ENCODE measurements at places on chromosomes 11 and 22. TPM values are rescaled to one million over a fixed set of nuclear protein-coding genes. Genes with fewer than 3 reads are reported as not detected.

- DNase-seq, result no peak
These were observed 35.5 kb downstream of the FZD4 start for GRCh38 chr11:86919557-86920210.

DNA sequence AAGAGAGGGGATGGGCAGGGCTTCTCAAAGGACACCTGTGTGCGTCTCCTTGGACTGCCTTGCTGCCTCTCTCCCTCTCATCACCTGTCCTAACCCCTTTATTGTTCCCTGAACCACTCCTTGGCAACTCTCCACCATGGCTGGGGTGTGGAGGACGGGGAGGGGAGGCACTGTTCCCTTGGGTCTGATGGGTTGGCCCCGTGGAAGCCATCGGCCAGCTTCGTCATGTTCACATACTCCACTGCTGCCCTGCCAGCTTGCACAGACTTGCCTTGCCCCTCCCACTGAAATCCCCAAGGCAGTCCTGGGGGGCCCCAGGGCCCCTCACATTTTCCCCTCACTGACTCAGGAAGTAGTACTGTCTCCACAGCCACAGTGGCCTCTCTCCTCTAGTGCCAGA lies 36.1 kb upstream of the LRRC32 start:
- DNase-seq, result no peak

DNA sequence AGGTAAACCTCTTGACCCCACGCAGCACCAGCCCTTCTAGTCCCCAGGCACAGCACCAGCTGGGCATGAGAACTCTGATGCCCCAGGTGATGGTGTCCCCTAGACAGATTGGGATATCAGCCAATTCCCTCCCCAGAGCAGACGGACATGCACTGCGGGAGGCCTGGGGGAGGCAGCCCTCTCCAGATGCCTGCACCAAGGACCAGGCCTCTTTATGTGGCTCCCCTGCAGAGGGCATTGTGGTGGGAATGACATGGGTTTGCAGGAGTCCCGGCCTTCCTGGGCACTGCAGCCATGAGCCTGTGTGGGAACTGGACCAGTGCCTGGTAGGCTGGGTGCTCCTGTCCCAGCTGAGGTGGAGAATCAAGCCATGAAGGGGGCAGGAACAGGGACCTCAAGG lies 25.9 kb downstream of the PPM1F start:
- DNase-seq, result no peak

The SAA4 gene
- not detected for total RNA-seq

The OR4C16 gene
- not detected for total RNA-seq

The NEFH gene
- total RNA-seq, result 2.8 TPM

DNA sequence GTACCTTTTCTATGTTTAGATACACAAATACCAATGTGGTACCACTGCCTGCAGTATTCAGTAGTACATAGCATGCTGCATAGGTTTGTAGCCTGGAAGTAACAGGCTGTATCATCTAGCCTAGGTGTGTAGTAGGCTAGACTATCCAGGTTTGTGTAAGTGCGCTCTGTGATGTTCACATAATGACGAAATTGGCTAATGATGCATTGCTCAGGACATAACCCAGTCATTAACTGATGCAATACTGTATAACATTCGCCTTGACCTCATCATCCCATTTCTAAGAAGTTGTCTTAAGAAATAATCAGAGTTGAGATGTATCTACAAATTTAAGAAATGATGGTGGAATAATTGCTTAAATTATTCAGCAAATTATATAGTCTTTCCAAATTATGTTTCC lies 116.0 kb upstream of the TIMP3 start:
- no peak for DNase-seq

DNA sequence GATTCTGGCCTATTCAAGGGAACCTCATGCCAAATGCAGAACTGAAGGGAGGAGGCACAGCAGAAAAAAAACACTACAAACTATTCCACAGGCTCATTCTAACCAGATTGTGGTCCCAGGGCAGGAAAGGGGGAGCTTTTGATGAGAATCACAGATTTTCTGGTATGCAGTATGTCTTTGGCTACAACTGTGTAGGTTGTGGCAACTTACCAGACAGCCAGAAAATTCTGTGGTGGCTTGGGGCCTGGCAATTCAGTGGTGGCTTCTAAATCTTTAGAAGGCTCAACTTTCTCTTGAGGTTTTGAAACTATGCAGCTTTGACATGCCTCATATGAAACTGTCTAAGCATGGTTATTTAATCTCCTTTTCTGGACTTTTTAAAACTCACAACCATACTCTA lies 850.8 kb upstream of the CCDC90B start:
- no peak for DNase-seq

- no peak for DNase-seq
These were observed 25.8 kb downstream of the ADAMTS8 start for GRCh38 chr11:130402570-130402969.

The C11orf52 gene
- 0.67 TPM for total RNA-seq

DNA sequence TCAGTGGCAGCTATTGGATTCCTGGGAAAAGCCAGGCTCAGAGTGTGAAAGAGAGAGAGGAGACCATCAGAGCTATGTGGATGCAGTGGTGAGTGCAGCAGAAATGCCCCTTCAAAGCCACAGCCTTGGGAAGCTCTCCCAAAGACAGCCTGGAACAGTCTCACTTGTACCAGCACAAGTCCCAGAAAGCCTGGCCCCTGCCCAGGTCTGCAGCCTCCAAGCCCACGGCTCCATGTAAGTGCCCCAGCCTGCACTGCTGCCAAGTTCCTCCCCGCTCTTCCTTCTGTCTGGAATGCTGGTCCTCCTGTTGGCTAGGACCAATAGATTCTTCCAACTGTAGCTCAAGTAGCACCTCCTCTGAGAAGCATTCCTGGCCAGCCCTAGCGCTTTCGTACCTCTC lies 539.7 kb downstream of the MIAT start:
- no peak for DNase-seq

- DNase-seq, result no peak
These were observed 713 bp upstream of the ARL14EP start for GRCh38 chr11:30322191-30322590.

DNA sequence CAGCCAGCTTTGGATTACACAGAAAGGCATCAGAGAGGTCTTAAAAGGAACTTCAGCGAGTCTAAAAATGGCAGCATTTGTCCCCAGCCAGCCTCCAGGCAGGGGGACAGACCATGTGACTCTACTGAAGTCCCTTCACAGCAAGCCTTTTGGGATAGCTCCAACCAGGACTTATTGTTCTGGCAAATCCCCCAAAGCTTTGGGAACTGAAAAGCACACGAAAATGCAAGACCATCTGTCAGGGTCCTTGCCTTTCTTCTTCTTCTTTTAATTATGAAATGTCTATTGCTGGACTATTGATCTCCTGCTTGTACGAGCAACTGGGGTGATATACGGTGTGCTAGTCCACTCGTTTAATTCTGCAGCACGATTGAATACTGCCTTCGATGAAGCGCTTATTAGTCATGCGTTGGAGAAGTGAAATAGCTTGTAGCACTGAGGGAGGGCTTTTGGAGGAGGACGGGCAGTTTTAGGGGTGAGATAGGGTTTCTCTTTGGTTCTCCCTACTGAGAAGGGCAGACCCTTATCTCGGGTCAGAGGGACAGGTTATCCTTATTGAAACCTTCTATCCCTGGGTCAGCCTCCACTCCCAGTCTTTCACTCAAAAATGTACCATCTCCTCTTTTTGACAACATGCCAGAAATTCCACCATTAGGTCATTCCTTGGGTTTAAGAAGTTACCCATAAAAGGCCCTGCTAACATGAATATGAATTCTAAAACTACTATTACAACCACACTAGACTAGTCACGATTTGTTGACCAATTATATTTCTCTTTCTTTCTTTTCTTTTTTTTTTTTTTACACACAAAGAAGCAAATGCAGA lies 416.4 kb downstream of the MIAT start:
- no peak for DNase-seq

GRCh38 chr11:5380740-5381342 lies 2.8 kb upstream of the OR51M1 start:
- no peak for DNase-seq

The ACTN3 gene
- not detected for total RNA-seq

DNA sequence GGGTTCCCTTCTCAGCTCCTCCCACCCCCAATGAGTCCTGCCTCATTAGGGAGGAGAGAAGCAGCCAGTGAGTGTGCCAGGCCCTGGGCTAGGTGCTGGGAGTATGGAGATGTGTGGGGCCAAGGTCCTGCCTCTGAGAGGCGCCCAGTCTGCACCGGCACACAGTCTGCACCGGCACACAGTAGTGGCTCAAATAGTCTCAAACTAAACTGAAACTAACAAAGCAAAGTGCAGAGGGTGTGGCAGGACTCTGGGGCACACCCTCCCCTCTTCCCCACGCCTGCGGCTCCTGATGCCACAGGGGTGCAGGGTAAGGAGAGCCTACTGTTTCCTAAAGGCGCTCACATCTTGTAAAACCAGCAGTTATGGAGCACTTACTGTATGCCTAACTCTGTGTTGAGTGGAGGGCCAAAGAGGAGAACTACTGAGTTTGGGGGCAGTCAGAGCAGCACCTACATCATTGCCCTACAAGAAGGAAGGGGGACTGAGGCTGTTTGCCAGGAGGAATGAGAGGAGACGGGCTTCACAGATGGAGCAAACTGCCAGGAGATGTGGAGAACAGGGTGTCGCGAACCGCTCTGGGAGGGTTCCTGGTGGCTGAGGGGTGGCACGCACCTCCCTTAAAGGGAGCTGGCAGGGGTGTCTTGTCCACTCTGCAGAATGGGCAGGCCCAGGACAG lies 939 bp upstream of the SH3BP1 start:
- DNase-seq, result no peak

- DNase-seq, result no peak
These were observed 84.1 kb downstream of the BBOX1 start for GRCh38 chr11:27124514-27125264.

DNA sequence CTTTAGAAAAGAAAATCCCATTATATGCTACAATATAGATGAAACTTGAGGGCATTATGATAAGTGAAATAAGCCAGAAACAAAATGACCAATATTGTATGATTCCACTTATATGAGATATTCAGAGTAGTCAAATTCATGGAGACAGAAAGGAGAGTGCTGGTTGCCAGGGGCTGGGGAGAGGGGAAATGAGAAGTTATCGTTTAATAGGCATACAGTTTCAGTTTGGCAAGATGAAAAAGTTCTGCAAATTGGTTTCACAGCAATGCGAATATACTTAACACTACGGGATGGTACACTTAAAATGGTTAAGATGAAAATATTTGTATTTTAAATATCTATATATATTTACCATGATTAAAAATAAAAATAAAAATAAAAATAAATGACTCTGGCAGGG lies 31.1 kb upstream of the RDX start:
- no peak for DNase-seq

The ST14 gene
- total RNA-seq, result not detected

- DNase-seq, result no peak
These were observed 101.6 kb downstream of the COMMD9 start for GRCh38 chr11:36187622-36188021.

- DNase-seq, result no peak
These were observed 3.3 kb upstream of the LIN7C start for GRCh38 chr11:27509908-27510307.

GRCh38 chr11:131408025-131408640 lies 37.7 kb downstream of the NTM start:
- DNase-seq, result no peak

The FOLR3 gene
- not detected for total RNA-seq

DNA sequence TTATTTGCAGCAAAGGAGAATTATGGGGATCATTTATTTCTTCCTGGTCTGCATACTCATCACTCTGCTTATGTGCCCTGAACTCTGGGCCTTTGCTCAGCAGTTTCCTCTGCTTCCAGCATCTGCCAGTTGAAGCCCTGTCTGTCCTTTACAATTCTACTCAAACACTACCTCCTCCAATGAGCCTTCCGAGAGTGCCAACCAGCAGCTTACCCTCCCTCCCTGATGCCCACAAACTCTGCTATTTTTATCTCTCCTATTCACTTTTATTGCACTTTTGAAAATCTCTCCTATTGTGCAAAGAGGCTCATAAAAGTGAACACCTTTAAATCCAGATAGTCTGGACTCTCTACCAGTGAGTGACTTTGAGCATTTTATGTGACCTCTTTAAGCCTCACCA lies 3.6 kb upstream of the ME3 start:
- DNase-seq, result no peak

The ZNF280B gene
- total RNA-seq, result 4.7 TPM

DNA sequence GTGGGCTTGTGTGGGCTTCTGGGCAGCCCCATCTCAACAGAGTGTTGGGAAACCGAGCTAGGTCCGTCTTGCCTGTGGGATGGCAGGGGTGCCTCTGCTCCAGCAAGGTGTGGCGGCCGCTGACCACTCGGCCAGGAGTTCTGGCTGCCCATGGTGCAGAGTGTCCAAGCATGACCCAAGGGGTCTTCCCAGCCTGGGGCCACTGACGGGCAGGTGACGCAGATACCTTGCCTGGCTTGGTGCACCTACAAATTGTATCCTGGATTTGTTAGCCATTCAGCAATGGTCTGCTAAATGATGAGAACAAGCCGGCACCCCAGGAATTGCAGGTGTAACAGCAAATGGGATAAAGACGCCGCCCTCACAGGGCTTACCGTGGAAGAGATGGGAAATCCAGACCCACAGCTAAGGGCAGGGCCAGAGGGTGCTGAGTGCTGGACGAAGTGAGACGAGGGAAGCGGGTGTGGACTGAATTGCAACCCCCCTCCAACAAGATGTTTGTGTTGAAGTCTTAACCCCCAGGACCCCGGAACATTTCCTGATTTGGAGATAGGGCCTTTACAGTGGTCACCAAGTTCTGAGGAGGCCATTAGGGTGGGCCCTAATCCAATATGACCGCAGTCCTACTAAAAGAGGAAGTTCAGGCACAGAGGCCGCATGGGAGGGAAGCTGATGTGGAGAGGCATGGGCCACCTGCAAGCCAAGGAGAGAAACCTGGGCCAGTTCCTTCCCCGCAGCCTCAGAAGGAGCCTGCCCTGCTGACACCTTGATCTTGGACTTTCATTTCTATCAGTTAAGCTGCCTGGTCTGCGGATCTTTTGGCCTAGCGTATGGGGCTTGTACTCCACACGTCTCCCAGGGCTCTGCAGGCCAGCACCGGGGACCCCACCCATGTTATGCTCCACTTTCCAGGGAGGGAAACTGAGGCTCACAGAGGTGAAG lies 45.2 kb upstream of the LINC01488 start:
- DNase-seq, result peak; percentile 65

The PPP6R3 gene
- 73.4 TPM for total RNA-seq

GRCh38 chr11:114563077-114563476 lies 3.4 kb upstream of the NXPE1 start:
- DNase-seq, result no peak

The MGAT3 gene
- 3.6 TPM for total RNA-seq

The NDUFC2 gene
- total RNA-seq, result 172 TPM

The RIMBP3C gene
- total RNA-seq, result 0.38 TPM

The CDK2AP2 gene
- total RNA-seq, result 42.5 TPM

DNA sequence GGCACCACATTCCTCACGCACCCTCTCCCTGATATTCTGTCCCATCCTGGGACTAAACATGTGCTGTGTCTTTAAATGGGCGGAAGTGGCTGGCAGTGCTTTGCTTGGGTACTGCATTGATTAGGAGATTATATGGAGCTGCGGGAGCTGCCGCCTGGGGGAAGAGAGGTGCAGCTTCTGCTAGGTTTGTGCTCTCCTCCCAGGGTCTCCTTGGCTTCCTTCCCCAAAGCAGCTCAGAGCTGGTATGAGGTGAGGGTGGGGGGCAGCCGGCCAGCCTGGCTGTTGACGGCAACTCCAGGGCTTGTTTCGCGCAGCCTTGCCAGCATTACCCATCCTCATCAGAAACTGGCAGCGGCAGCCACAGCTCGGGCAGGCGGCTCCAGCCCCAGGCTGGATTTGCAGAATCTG lies 95.4 kb downstream of the GRAMD1B start:
- DNase-seq, result no peak

The KCNJ5 gene
- not detected for total RNA-seq

GRCh38 chr11:117145393-117145761 lies 1.3 kb downstream of the PAFAH1B2 start:
- no peak for DNase-seq
